ENCODE measurements at places on chromosomes 6 and 20.
A peak's percentile ranks its signal among the peaks of the same experiment; 100 is the strongest.

GRCh38 chr6:80145509-80145908 lies 39.0 kb downstream of the BCKDHB start:
- no peak for DNase-seq

GRCh38 chr20:7470912-7471311 lies 469.3 kb downstream of the HAO1 start:
- no peak for DNase-seq

GRCh38 chr20:33337119-33337518 lies 54.1 kb downstream of the BPIFB1 start:
- no peak for DNase-seq

GRCh38 chr6:165245287-165245686 lies 64.1 kb downstream of the C6orf118 start:
- DNase-seq = no peak

DNA sequence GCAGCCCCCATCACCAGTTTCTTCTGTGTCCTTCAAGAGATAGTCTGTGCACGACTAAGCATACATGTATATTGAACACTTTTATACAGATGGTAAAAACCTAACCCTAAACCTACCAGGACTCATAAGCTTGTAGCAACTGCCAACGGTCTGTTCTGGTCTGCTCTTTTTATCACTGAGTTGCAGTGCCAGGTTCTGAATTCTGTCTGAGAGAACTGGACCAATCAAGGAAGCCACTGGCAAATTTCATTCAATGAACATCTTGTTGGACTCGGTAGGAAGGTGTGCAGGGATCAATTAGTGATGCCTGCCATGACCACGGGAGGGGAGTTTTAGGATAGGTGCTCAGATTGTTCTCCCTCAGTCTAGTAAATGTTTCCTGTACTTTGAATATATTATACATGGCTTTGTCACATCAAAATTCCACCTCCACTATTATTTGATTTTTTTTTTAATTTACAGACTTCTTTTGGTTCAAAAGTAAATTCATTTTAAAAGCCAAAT lies 146.8 kb downstream of the EYA2 start:
- no peak for DNase-seq

DNA sequence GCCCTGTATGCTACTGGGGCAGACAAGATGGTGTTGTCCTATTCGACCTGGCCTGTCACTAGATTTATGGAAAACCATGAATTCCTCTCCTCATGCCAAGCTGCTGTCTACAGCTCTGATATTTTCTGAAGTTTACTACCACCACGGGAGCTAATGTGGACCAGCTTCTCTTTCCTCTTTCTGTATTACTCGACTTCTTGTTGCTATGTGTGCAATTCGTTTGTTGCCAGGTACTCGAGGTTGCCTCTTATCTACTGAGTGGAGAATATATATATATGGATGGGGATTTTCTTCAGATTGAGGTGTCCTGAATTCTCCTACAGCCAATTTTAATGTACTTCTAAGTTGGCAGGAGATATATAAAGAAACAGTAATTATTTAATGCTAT lies 34.7 kb downstream of the MAN1A1 start:
- no peak for DNase-seq

- DNase-seq = no peak
Observed at GRCh38 chr6:125182237-125183008, 28.9 kb downstream of the TPD52L1 start.

- no peak for DNase-seq
Observed at GRCh38 chr6:56891754-56892153, 63.2 kb upstream of the BEND6 start.

DNA sequence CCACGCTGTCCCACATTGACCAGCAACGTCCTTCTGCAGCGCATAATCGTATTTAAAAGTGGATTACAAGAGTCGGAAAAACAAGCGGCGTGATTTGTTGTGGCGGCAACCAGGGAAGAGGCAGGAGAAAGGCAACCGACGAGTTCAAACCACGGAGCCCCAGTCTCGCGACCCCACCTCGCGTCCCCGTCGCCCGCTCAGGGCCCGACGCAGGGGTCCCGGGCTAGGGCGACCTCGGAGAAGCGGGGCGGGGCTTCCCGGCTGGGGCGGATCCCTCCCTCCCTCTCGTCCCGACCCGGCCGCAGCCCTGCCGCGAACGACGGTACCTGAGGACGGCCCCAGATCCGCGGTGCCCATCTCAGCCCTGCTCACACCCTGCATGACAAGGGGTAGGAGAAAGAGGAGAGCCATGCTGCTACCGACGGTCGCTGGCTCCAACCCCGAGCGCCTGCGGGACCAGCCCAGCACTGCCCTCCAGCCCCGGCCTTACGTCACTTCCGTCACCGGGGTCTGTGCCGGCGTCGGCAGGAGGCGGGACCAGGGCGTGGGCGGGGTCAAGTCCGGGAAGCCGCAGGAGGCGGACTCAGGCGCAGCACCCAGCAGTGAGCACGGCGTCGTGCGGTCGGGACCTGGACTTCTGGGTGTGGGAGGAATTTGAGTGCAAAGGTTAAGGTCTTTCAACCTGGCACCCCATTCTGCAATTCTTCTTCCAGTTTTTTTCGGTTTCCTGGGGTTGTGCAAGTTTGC lies at the start of gene IFNGR1:
IFNGR1 (minus strand) TSS at position 469 of the 747 bp plus-strand sequence; CDS start at position 411, 58 bp downstream.
- peak; percentile 98 for DNase-seq

DNA sequence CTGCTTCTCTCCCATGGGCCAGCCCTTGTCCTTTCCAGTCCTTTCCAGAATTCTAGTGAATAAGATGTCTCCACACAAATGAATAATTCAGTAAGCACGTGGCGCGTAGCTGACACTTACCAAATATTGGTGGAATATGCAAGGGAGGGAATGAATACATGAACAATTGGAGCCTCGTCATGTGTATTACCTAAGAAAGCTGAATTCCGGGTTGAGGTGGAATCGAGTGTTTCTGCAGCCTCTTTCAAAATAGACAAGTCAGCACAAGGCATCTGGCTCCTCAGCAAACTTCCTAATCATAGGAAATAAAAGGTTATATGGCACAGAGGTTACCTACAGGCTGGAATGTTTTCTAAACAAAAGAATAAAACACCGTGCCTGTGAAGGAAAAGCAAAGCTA lies 47.0 kb upstream of the NT5E start:
- DNase-seq = no peak

DNA sequence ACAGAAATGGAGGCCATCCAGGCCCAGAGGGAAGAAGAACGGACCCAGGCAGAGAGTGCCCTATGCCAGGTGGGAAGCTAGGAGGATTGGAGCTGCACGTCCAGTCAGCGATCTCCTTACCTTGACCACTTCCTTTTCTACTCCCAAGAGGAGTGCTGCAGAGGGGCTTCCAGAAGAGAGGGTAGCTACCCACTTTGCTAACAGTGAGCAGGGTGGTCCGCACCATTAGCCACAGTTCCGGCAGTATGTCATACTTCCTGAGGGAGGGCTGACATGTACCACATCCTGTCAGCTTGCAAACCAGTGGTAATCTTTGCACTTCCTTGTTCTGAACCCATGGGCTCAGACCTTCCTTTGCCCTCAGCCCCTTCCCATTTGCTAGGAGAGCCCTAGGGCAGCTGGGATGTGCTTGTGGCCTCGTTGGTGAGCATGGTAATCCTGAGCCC lies 35.4 kb downstream of the CEP250 start:
- DNase-seq = peak; percentile 43

- no peak for DNase-seq
Observed at GRCh38 chr6:1621070-1621701, 11.5 kb downstream of the FOXC1 start.

DNA sequence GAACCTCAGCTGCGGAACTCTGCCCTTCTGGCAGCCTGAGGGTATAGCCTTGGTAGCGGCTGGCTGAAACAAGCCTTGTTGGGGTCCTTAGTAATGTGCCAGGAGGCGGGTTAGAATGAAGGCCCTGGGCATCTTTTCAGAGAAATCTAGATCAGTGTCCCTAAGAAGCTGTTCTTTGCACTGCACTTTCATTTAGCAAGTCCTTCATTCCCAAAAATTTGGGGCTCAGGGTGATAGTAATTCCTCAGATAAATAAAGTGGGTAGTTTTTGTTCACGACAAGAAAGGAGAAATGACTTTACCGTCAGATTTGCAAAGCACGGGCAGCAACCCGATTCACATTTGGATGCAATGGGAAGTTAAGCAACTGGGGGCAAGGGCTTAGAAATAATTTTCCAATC lies 3.2 kb downstream of the INSM1 start:
- no peak for DNase-seq

GRCh38 chr6:21802175-21802822 lies 208.7 kb downstream of the SOX4 start:
- no peak for DNase-seq

DNA sequence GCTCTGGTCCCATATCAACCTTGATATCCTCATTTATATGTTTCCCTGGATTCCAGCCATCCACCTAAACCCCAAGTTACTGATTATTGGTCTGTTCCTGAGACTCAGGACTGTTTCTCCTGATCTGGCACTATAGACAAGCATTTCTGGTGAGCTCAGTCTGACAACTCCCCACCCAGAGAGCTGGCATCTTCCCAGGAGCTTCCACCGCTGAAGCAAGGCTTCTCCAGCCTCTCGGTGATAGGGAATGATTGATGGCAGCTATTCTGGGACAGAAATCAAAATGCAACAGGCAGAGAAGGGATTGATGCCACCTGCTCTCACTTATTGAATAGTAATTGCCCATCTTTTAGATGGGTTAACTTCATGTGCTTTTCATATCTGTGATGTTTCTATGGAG lies 169.7 kb upstream of the GGTLC1 start:
- DNase-seq = no peak

- no peak for DNase-seq
Observed at GRCh38 chr20:19699180-19699971, 58.7 kb upstream of the RIN2 start.

DNA sequence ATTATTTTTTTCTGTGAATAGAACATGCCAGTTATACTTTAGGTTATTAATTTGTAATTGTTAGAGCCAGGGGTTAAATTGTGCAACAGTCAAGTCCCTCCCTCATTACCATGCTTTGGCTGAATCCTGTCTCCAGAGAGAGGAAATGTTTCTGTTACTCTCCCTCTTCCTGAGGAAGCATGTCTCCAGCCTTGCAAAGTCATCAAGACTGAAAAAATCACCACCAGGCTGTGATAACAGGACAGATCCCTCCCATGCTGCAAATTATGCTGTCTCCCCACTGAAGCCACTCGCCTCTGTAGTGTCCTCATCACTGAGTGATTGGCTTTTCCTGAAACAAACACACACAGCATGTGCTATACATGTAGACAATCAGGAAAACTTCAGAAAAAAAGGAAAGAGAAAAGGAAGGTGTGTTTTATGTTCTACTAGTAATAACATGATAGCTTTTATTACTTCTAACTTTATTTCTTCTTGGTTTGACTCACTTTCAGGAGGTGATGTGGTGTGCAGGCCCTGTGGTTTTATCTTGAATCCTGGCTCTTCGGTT lies 290.0 kb upstream of the JAG1 start:
- DNase-seq = no peak

GRCh38 chr6:89071036-89071435 lies 9.5 kb upstream of the PNRC1 start:
- DNase-seq = no peak

DNA sequence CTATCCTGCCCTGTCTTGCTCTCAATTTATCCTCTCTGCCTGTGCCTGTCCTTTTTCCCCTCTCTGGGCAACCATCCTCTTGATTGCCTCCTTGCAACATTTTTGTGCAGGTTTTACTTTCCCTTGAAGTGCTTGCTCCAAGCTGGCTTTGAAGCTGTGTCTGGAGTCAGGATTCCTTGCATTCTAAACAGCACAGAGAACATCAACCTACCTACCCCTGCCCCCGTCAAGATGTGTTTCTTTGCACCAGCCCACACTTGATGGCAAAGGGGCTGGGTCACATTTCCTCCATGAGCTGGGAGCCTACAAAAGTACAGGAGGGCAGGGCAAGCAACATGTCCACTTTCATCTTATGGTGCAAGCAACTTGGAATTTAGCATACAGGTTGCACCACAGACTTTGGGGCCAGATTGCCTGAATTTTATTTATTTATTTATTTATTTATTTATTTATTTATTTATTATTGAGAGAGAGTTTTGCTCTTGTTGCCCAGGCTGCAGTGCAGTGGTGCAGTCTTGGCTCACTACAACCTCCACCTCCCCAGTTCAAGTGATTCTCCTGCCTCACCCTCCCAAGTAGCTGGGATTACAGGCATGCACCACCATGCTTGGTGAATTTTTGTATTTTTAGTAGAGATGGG lies 206.3 kb downstream of the COL19A1 start:
- DNase-seq = no peak

DNA sequence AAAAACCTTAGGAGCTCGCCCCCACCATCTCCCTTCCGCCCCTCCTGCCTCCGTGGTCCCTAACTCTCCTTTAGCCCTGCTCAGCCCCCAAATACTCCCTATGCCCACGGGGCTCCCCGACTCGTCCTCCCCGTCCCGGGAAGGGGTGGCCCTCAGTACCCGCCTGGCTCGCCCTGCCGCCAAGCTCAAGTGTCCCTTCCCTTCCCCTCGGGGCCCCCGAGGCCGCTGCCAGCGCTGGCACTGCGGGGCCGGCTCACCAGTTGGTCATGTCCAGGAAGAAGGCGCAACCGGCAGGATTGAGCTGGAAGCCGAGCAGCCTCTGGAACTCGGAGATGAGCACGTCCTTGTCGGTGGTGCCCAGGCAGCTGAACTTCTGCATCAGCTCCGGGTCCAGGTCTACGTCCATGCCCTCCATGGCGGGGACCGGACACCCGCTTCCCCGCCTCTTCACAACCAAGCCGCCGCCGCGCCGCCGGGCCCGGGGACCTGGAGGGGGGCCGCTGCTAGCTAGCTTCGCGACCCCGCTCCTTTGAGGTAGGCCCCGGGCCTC lies 303 bp downstream of the ILRUN start:
- DNase-seq = no peak

- no peak for DNase-seq
Observed at GRCh38 chr20:53138454-53139262, 166.5 kb downstream of the TSHZ2 start.

- no peak for DNase-seq
Observed at GRCh38 chr6:11586536-11586935, 49.0 kb downstream of the TMEM170B start.

DNA sequence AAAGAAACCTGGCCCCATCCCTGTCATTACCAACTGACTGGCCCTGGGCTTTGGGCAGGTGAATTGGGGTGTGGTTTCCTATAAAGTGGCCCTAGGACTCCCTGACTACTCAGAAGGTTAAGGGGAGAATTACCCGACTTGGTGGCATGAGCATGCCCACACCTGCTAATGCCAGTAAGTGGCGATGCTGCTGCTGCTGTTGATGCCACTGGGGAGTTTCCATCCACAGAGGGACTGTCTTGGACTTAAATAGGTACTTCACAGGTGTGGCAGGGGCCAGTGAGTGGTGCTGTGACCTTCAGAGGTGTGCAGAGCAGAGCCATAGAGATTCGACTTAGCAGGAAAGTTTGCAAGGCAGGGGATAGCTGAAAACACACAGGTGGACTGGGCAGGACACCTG lies 32.6 kb upstream of the MDFI start:
- DNase-seq = no peak

- DNase-seq = peak; percentile 42
Observed at GRCh38 chr6:24520929-24521546, 26.3 kb downstream of the ALDH5A1 start.

DNA sequence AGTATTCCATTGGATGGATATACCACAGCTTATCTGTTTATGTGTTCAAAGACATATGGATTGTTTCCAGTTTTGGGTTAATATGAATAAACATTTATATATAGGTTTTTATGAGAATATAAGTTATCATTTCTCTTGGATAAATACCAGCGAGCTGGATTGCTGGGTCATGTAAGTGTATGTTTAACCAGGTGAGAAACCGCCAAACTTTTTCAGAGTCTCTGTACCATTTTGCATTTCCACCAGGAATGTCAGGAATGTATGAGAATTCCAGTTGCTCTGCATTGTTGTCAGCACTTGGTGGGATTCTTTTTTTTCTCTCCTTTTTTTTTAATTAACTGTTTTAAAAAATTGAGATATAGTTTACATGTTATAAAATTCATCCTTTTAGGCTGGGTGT lies 52.1 kb downstream of the PHF20 start:
- no peak for DNase-seq

GRCh38 chr6:127291495-127291894 lies 24.8 kb downstream of the RNF146 start:
- DNase-seq = no peak
